ENCODE measurements at places on chromosomes 6 and 20.

GRCh38 chr20:42190084-42190483, 571.9 kb upstream of the CHD6 start:
- no peak for DNase-seq

DNA sequence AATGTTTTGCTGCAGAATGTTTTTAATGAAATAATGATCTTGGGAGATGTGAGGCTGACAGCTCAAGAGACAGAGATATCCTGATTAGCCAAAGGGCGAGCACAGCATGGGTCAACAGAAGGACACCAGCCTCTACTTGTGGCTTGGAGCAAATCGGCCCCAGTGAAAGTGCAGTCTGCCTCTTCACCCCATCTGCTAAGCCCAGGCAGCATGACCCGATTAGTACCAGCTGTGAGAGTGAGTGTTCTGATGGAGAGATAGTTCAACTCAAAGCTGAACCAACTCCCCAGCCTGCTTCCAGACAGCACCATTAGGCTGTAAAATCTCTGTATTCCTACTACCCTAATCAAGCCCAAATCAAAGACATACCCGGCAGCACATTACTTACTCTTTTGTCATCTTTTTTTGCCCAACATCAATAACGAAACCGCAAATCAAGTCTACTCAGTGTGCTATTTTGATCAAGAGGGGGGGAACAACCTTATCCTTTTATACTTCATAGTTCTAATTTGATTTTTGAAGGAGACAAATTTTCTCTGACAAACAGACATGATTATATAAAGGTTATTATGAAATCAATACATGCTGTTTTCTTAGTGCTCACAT, 514.1 kb upstream of the NRSN1 start:
- no peak for DNase-seq

- DNase-seq = no peak
Observed at GRCh38 chr6:155628306-155628705, 172.7 kb upstream of the NOX3 start.

DNA sequence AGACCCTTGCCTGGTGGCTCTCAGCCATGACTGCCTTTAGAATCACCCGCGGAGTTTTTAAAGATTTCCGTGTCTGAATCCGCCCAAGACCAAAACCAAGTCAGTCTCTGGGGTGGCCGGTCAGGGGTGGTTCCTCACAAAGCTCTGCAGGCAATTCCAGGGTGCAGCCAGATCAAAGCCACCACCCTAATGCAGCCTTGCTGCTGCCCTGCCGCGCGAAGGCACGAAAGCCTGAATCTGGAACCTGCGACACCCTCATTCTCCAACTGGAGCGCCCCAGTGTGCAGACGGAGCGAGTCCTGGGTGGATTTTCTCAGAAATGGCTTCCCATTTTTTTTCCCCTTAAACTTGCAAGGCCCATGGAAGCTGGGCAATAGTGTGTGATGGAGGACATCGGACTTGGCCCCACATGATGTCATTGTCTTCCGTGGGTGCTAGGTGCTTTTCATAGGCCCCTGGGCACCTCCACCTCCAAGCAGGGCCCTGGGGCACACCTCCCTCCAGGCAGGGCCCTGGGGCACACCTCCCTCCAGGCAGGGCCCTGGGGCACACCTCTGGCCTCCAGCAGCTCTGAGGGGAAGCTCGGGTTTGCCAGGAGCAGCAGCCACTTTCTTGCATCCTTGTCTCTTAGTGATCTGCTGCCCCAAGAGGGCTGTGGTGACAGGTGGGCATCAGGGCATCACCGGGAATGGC, 343.1 kb downstream of the ZFAND3 start:
- no peak for DNase-seq
